ENCODE measurements at places on chromosomes 16 and 17.

GRCh38 chr17:19538095-19539039, 4.7 kb downstream of the SLC47A1 start:
- DNase-seq = no peak

GRCh38 chr17:67055041-67055443, 10.7 kb downstream of the CACNG1 start:
- no peak for DNase-seq

- DNase-seq = no peak
These were observed 41.0 kb upstream of the CHMP6 start for GRCh38 chr17:80950466-80951120.

GRCh38 chr17:9880582-9880999, 24.5 kb downstream of the RCVRN start:
- DNase-seq = no peak

GRCh38 chr16:56356276-56357240, 68.8 kb downstream of the AMFR start:
- peak; percentile 69 for DNase-seq

DNA sequence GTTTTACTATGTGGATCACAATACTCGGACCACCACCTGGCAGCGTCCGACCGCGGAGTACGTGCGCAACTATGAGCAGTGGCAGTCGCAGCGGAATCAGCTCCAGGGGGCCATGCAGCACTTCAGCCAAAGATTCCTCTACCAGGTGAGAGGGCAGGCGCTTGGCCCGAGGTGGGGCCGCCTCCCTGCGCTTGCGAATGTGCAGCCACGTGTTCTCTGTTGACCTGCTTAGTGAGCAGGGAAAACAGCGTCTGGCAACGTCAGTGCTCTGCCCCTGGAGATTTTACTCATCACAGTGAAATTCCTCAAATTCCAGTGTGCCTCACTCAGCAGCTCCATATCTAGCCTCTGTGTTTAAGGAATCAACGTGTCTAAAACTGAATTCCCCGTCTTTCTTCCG, 33.4 kb upstream of the CLEC18A start:
- DNase-seq = no peak

DNA sequence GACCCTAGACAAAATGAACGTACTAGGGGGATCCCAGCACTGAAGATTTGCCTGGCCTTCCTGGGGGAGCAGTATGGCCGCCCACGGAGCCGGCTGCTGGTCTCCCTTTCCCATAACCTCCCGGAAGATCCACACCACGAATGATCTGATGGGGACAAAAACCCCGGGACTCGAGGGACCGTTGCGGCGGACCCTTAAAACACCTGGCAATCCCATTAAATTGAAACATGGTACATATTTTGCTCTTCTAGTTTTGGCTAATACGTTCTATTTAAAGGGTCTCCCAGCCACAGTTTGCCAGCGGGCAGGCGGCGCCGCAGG, 45.2 kb upstream of the LCMT1 start:
- DNase-seq = no peak
